Natural killer cell (primary cell): ENCODE measurements at places on chromosomes 6 and 20. TPM values are rescaled to one million over a fixed set of nuclear protein-coding genes. Genes with fewer than 3 reads are reported as not detected.

The APOM gene
- 2.7 TPM for total RNA-seq

The ADGRF5 gene
- not detected for total RNA-seq

The FAM217A gene
- not detected for total RNA-seq

The CEP162 gene
- 12.0 TPM for total RNA-seq

The SMLR1 gene
- not detected for total RNA-seq

The TSBP1 gene
- total RNA-seq: not detected

The TFB1M gene
- 14.1 TPM for total RNA-seq

The ANGPT4 gene
- total RNA-seq: not detected

The MYB gene
- 3.5 TPM for total RNA-seq

The GSTA2 gene
- not detected for total RNA-seq

The DEF6 gene
- total RNA-seq: 297 TPM

The TAF8 gene
- total RNA-seq: 38.4 TPM

The CDS2 gene
- 54.7 TPM for total RNA-seq

The KIF25 gene
- not detected for total RNA-seq

The STX11 gene
- 34.2 TPM for total RNA-seq

The PTCRA gene
- 4.7 TPM for total RNA-seq

The HLA-DMB gene
- total RNA-seq: 28.1 TPM

The UBE2C gene
- not detected for total RNA-seq
